GM04503 (cell line): ENCODE measurements at places on chromosomes 7 and 10.

GRCh38 chr10:88764110-88764509 lies 4.3 kb downstream of the LIPN start:
- no peak for DNase-seq

DNA sequence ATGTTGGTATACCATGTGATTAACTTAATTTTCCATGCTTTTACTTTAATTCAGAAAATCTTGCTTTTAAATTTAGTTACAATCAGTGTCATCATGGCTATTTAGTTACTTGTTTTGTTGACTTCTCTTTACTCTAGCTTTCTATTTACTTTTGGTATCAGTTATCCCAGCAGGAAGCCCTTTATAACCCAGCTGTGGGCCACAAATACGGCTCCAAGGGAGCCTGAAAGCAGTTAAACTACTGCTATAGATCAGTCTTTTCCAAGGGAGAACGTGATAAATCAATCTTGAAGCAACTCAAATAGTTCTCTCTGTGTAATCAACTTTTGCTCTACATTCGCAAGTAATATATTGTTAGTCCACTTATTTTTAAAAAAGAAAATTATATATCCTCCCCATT lies 287.4 kb downstream of the CACNA2D1 start:
- no peak for DNase-seq

DNA sequence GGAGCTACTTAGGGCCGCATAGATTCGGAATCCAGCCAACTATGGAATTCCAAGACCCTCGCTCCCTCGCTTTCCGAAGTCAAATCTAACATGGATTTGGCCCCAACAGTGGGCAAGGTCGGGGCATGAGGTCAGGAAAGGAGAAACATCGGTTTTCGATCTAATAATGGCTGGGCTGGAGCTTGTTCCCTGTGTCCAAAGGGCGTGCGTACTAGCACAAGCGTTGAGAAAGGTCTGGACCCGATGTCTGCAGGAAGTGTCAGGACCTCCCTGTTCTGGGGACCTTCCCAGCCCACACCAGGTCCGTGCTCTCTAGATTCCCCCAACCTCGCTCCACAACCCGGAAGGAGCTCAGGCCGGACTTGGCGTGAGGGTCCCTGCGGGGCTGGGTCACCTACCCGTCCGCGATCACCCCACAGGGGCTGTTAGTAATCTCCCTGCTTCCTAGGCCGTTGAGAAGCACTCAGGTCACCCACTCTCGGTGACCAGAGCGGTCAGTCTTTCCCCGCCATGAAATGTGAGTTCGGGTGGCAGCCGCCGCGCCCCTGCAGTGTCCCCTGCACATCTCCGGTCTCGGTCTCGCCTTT lies 4.8 kb downstream of the FEZF1 start:
- DNase-seq = no peak

GRCh38 chr10:77074104-77074624 lies 563.4 kb downstream of the KCNMA1 start:
- DNase-seq = no peak

- no peak for DNase-seq
Measured at GRCh38 chr7:134388336-134389019, 70.4 kb downstream of the AKR1B1 start.

DNA sequence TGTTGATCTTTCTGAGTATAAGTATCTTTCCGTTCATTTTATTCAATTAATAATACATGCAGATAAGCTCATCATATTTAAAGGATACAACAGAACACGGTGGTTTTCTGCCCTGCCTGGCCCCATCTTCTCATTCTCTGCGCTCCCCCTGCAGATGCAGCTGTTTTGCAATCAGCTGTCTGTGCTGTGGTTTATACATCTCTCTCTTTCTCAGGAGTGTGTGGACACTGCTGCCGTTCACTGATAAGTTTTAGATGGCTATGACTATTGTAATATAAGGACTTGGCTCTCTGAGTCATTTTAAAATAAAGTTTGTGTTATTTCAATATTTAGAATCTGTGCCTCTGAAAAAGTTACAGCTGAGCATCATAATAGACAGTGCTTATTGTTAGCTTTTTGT lies 54.5 kb downstream of the CUL1 start:
- DNase-seq = no peak

- DNase-seq = no peak
Measured at GRCh38 chr10:66627156-66627555, 298.7 kb upstream of the LRRTM3 start.

DNA sequence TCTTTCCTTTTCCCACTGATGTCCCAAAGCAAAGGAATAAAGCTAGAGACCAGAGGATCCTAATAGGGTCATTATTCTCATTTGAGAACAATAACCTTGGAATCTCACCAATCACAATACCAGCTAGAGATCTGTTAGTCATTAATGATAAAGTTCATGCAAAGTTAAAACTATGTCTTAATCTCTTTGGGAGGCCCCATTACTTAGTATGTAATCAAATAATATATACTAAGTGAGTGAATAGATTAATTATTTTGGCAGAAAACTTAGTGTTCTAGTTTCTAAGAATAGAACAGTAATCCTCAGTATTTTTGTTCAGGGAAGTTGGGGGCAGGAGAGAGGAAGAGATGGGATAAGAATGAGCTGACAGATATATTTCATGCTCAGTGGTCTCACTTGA lies 227.2 kb downstream of the MTERF1 start:
- no peak for DNase-seq
